ENCODE measurements at places on chromosomes 12 and 14.

- no peak for DNase-seq
These were observed 88.1 kb upstream of the MANSC4 start for GRCh38 chr12:27868139-27868538.

DNA sequence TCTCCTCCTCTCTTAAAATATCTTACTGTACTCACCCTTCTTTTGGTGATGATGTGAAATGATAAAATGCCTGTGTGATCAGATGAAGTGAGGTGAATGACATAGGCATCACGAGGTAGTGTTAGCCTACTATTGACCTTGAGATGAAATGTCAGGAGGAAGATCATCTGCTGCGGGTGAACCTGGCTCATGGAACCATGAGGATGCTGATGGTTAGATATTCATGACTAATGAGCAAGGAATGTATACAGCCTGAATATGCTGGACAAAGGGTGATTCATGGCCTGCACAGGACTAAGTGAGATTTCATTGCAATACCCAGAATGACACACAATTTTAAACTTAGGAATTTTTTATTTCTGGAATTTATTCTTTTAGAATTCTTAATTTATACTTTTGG lies 89.6 kb downstream of the DAAM1 start:
- DNase-seq, result no peak

DNA sequence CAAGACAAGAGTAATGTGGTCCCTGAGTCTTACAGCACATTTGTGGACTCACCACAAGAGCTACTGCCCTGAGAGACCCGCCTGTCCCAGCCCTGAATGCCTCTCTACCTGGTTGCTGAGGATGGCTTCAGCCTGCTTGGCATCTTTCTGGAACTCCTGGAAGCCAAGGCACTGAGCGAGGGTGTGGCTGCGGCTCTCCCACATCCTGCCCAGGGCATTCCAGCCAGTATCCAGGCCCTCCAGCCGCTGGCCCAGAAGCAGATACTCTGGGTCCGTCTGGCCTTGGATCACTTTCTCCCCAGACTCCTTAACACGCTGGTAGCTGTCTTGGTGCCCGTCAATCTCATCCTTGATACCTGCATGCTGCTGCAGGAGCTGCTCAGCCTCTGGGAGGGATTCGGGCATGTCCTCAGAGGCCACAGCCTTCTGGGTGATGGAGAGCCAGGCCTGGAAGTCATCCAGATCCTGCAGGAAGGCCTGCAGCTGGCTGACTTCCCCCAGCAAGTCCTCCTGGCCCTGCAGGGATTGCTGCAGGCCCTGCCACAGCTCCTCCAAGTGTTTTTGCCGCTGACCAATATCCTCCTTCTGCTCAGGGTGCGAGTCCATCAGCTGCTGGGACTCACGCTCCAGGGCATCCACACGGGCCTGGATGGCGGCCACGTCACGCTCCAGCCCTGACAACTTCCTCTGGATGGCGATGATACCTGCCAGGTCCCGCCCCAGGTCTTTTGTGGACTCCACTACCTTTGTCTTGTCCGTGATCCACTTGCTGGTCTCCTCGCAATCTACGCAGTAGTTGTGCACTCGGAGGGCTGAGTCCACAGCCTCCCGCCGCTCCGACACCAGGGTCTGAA lies 82.3 kb downstream of the PLEKHG3 start:
- no peak for DNase-seq

GRCh38 chr14:97581016-97581415 lies 783.8 kb downstream of the VRK1 start:
- DNase-seq, result peak; percentile 2

GRCh38 chr14:24060443-24060842 lies 8.6 kb downstream of the CARMIL3 start:
- DNase-seq, result no peak

DNA sequence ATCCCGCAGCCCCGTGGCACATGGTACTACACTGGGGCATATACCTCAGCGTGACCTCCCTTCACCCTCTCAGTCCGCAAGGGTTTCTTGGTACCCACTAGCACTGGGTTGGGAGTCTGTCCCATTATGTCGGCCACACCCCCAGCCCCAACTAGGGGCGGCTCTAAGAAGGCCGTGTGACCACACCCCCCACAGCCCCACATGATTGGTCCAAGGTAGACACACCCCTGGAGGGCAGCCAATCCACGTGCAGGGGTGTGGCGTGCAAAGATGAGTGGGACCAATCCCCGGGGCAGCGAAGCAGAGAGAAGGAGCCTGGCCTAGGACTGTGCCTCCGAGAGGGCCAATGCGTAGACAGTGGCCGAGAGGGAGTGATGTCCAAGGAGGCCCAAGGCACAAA lies 34.6 kb upstream of the BEGAIN start:
- no peak for DNase-seq

GRCh38 chr14:42541535-42542001 lies 934.9 kb downstream of the LRFN5 start:
- DNase-seq, result no peak

GRCh38 chr14:72017290-72017689 lies 85.1 kb downstream of the RGS6 start:
- no peak for DNase-seq

GRCh38 chr12:79125358-79125757 lies 260.8 kb downstream of the SYT1 start:
- DNase-seq, result no peak

Data from activated CD4-positive, alpha-beta T cell treated with anti-CD3 and anti-CD28 coated beads, Interleukin-2, Interleukin-6, amounts not matched to agents 100 ng/mL and 50 ng/mL, durations not matched to agents 16 hours and 8 hours (primary cell).